Left ventricle myocardium inferior (tissue), 1 donor: ENCODE measurements at places on chromosomes 5 and 9. TPM values are rescaled to one million over a fixed set of nuclear protein-coding genes. Genes with fewer than 3 reads are reported as not detected.
A peak's percentile ranks its signal among the peaks of the same experiment; 100 is the strongest.

The HAVCR1 gene
- total RNA-seq = not detected

The PCDHGA6 gene
- total RNA-seq = 5.6 TPM

The LRSAM1 gene
- total RNA-seq = 35.4 TPM

The SPATA31D4 gene
- total RNA-seq = not detected

The CNTFR gene
- 4.6 TPM for total RNA-seq

The TLR4 gene
- total RNA-seq = 14.2 TPM

The N4BP3 gene
- total RNA-seq = 1.8 TPM

The CFAP90 gene
- total RNA-seq = not detected

DNA sequence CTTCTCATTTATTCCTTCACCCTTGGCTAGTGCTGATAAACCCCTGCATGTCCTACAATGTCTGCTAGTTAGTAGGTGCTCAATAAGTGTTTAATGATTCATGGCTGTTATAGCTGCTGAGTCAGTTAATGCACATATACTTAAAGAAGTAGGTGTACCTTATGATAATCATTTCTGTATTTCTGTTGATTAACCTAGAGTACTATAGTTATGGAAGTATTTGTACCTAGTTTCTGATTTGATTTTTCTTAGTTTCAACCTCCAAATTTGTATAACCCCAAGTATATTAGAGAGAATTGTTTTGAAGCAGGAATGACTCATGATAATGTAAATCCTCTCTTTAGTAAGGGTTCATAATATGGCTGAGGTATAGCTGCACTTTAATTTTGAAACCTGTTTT lies 8.9 kb downstream of the SMAD5 start:
- DNase-seq = no peak

GRCh38 chr9:111815285-111816070 lies 20.7 kb upstream of the SHOC1 start:
- DNase-seq = no peak

- DNase-seq = no peak
These were observed 195.0 kb upstream of the TBC1D2 start for GRCh38 chr9:98450496-98450895.

DNA sequence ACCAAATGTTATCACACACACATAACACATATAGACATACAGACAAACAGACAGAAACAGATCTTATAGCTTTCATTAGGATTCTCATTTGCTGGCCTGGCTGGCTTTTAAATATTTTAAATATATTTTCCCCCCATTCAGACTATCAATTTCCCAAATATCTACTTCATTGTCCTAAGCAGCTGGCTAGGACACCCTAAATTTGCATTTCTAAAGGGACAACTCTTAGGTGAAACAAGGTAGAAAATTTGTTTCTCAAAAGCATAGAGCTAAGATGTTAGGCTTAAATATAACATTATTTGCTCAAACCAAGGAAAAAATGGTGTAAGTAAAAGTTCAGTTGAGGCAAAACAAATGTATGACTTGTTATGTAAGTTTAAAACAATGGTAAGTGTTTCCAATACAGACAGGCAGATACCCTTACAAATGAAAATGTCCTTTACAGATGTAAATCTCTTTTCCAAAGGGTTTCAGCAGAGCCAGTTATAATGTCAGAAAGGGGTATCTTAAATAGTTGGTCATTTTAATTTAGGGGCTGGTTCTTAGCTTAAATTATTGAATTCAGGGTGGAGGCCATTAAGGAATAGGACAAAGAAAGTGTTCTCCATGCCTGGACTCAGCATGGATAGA lies 522.8 kb downstream of the DMRTA1 start:
- no peak for DNase-seq

DNA sequence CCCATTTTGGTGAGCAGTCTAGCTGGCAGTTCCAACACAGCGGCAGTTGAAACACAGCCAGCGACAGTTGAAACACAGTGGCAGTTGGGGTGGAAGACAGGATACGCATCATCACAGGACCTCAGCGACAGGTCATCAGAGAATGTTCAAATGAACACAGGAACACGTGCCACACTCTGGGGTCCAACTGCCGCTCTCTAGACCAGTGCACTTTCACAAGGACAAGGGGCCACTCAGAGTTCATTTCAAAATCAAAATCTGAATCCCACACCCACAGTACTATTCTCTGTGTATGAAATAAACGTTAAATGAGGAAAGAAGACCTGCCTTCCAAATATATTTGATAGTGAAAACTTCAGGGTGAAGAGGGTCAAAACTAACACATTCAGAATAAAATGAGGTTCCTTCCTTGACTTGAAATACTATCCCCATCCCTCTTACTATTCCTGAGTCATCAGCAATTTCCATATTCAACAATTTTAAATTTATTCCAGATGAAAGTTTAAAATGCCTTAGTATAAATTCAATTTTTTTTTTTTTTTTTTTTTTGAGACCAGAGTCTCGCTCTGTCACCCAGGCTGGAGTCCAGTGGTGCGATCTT lies 53.0 kb upstream of the SIMC1 start:
- DNase-seq = no peak

GRCh38 chr5:164671640-164672039 lies 1166.2 kb downstream of the MAT2B start:
- DNase-seq = no peak

- DNase-seq = no peak
These were observed 75.6 kb downstream of the GAPVD1 start for GRCh38 chr9:125337236-125337635.

GRCh38 chr5:23147625-23148024 lies 294.5 kb upstream of the CDH12 start:
- no peak for DNase-seq

DNA sequence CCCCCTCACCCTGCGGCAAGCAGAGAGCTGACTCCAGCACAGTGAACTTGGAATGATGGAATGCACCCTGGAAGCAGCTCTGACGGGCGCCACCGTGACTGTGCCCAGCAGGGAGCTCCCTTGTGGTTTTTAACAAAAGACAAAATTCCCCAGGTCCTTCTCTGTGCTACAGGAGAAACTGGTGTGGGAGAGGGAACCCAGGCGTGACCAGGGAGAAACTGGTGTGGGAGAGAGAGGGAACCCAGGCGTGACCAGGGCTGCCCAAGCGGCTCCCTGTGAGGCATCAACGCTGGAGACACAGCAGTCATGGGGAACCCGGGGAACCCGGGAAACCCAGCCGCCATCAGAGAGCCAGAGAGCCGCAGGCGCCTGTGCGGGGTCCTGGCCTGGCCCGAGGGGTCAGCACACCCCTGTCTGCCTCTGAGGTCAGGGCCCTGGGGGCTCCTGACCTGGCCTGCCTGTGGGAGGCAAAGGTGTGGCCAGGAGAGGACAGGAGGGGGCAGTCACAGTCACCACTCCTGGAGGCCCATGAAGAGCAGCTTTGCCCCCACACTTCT lies 3.1 kb upstream of the AHRR start:
- no peak for DNase-seq

- no peak for DNase-seq
These were observed 70.0 kb downstream of the NLN start for GRCh38 chr5:65791712-65792673.

GRCh38 chr9:135033487-135033886 lies 54.0 kb upstream of the OLFM1 start:
- DNase-seq = no peak

DNA sequence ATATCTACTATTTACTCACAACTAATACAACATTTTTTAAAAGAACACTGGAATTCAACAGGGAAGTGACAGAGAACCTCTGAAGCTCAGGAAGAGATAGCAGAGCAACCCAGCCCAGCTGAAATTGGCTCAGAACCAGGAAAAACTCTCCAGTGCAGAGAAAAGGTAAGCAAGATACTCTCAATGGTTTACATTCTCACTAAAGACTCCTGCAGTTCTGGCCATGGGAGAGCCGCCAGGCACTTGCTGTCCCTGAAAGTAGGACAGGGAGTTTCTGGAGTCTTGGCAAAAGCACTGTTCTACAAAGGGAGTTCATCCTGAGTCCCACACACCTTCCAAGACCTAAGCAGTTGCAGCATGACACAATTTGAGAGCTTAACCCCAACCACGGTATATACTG lies 330.8 kb downstream of the TRIM36 start:
- no peak for DNase-seq

GRCh38 chr5:157558041-157558595 lies 17.5 kb downstream of the ADAM19 start:
- no peak for DNase-seq

DNA sequence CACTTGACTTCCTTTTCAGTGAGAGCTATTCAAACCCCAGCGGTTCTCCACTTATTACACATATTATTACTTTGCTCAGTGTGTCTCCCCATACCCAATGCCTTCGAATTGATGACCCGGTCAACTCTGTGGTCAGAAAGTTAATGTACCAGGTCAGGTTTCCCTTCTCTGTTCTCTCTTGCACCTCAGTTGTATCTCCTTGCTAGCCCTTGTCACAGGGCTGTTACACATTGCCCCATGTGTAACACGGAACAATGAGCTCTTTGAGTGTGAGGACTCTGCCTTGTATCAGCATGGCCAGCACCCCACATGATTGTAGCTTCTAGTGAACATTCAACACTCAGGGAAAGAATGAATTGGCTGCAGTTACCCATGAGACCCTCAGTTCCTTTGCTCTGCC lies 73.6 kb downstream of the DOCK2 start:
- DNase-seq = no peak

- no peak for DNase-seq
These were observed 75.5 kb downstream of the SGCD start for GRCh38 chr5:156402387-156402921.

GRCh38 chr5:148387325-148387724 lies 3.6 kb downstream of the FBXO38 start:
- no peak for DNase-seq

DNA sequence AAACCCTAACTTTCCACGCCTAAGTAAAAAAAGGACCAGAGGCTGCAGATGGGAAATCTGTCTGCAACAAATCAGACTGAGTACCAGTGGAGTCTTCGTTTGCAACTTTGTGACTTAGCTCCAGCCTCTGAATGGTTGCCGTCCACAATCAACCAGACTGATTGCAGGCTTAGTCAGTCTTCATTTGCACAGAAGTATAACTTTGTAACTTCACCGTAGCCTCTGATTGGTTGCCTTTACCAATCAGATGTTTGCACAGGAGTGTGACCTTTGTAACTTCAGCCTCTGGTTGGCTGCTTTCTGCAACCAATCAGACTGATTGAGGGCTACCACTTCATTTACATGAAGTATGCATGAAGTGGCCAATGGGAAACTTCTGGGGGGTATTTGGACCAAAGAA lies 53.7 kb downstream of the TGFBR1 start:
- DNase-seq = no peak

DNA sequence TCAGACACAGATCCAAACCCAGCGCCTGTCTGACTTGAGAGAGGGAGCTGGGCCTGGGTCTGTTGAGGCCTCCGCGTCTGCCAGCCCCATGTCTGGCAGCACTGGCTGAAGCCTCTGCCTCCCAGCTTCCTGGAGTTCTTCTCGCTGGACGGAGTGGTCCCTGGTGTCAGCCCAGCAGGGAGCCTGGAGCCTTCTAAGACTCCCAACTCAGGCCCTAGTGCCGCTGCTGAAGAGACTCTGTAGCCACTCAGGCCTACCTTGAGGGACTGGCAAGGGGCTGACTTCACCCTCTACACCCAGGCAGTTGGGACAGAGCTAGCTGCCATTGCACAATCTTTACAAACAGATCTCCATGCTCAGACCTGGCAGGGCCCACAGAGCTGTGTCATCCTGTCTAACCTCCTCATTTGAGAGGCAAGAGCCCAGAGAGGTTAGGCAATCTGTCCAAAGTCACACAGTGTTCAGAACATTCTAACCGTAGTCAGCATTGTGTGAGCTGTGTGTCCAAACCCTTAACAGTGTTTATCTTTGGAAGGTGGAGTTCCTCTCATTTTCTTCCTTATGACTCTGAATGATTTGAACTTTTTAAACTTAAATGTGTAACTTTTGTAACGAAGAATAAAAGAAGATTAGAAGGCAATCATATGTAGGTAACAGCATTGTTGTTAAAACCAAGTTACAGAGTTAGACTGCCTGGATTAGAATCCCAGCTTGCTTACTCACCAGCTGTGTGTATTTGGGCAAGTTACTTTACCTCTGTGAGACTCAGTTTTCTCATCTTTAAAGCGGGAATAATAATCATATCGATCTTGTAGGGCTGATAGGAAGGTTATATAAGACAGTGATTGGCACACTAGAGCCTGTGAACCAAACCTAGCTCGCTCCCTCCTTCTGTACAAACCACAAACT lies 4.6 kb upstream of the DUSP1 start:
- DNase-seq = peak; percentile 60

DNA sequence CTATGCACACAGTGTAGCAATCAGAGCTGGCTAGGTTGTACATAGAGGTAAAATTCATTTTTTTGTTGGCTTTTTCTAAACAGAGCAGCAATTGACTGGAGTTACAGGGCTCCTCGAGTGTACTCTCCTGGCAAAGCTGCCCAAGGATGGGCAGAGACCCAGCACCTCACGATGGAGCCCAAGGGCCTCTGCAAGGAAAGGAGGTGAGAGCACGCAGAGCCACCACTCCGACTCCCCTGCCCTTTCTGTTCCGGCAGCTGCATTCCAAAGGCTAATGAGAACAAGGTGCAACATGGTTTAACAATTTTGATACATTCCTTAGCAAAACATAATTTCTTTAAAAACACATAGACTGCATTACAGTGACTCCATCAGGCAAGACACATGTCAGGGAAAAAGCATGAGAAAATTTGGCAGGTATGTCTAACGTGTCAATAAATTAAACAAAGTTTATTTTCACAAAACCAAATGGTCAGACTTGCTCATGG lies 47.5 kb downstream of the SAXO1 start:
- DNase-seq = no peak
